ENCODE measurements at places on chromosomes 4 and X. TPM values are rescaled to one million over a fixed set of nuclear protein-coding genes. Genes with fewer than 3 reads are reported as not detected.

DNA sequence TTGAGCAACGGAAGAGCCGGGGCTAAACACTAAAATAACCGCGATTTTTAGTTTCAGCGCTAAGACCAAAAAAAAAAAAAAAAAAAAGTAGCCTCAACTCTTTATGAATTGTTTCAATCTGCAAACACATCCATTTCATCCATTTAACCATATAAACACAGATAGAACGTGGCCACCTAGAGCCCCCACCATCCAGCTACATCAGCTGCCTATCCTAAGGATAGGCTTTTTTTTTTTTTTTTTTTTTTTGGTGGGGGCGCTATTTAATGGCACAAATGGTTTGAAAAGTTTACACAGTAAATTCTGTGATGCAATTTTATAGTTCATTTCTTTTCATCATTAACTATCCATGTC is 492 bp upstream of the HDAC8 start:
- no peak overlapping the region for H3K4me3 ChIP-seq
- no peaks in the 10 kb centered on the region for H3K4me1 ChIP-seq
- H3K27me3 ChIP-seq, result no peaks in the 10 kb centered on the region
- no peaks in the 10 kb centered on the region for H3K36me3 ChIP-seq
- H3K27ac ChIP-seq, result no peak overlapping the region
- no peak for DNase-seq

- no peaks in the 10 kb centered on the region for H3K27me3 ChIP-seq
- DNase-seq, result no peak
- peaks cover 9% of the 10 kb centered on the region for H3K4me1 ChIP-seq
- no peaks in the 10 kb centered on the region for H3K36me3 ChIP-seq
These were observed 10.9 kb upstream of the TBC1D14 start for GRCh38 chr4:6898763-6899162.

GRCh38 chrX:16528620-16529019 is 121.3 kb upstream of the S100G start:
- no peak overlapping the region for H3K27ac ChIP-seq
- no peaks in the 10 kb centered on the region for H3K36me3 ChIP-seq

- no peaks in the 10 kb centered on the region for H3K27me3 ChIP-seq
- H3K4me1 ChIP-seq, result no peaks in the 10 kb centered on the region
- DNase-seq, result no peak
- no peak overlapping the region for H3K4me3 ChIP-seq
- H3K36me3 ChIP-seq, result no peaks in the 10 kb centered on the region
These were observed 76.3 kb upstream of the ADRA2C start for GRCh38 chr4:3689576-3690550.

RHOH gene
- 65.7 TPM for total RNA-seq

GRCh38 chrX:30812326-30812725 is 76.7 kb downstream of the TAB3 start:
- DNase-seq, result no peak
- no peaks in the 10 kb centered on the region for H3K27me3 ChIP-seq
- no peak overlapping the region for H3K4me3 ChIP-seq
- H3K4me1 ChIP-seq, result peaks cover 3% of the 10 kb centered on the region
- no peak overlapping the region for H3K27ac ChIP-seq

DNA sequence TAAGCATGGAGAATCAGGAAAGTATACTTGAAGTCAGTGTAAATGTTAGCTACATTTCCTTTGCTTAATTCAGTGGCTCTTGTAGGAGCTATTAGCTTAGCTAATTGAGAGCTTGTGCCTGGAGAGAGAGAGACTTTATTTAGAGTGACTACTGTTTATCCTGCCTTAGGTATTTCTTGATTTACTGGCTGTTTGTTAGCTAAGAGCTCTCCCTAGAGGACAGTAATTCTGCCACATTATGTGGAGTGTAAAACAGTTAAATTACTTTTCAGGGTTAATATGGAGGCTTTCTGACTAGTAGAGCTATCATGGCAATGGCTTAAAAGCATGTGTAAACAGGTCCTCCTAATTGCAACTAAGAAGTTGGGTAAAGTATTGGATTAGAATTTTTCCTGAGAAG is 306.5 kb upstream of the TECRL start:
- no peak overlapping the region for H3K4me3 ChIP-seq
- H3K36me3 ChIP-seq, result no peaks in the 10 kb centered on the region
- no peaks in the 10 kb centered on the region for H3K27me3 ChIP-seq
- no peak for DNase-seq
- no peak overlapping the region for H3K27ac ChIP-seq

Measured in GM12878 (cell line).